SK-N-SH (cell line): ENCODE measurements at places on chromosomes 1 and 21. TPM values are rescaled to one million over a fixed set of nuclear protein-coding genes. Genes with fewer than 3 reads are reported as not detected.

GRCh38 chr1:156508205-156508954 is 7.8 kb upstream of the MEF2D start:
- DNase-seq: no peak

- DNase-seq: no peak
These were observed 18.8 kb downstream of the DHDDS start for GRCh38 chr1:26450908-26451307.

GRCh38 chr1:233490488-233490887 is 123.4 kb upstream of the KCNK1 start:
- DNase-seq: no peak

DNA sequence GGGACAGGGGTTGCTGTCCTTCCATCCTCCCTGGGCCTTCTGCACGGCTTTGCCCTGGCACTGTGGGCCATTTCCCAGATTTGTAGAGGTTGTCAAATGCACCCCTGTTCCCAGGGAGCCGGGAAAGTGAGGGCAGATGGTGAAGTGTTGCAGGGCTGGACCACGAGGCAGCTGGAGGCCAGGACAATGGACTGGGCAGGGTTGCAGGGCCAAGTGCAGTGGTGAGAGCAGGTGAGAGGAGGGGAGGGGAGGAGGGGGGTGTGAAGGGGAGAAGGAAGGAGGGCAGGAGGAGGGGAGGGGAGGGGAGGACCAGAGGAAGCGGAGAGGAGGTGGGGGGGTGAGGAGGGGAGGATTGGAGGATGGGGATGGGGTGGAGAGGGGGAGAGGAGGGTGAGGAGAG is 443.9 kb downstream of the CAMTA1 start:
- no peak for DNase-seq

- DNase-seq: no peak
These were observed 85.2 kb downstream of the KIF1B start for GRCh38 chr1:10295481-10296085.

DNA sequence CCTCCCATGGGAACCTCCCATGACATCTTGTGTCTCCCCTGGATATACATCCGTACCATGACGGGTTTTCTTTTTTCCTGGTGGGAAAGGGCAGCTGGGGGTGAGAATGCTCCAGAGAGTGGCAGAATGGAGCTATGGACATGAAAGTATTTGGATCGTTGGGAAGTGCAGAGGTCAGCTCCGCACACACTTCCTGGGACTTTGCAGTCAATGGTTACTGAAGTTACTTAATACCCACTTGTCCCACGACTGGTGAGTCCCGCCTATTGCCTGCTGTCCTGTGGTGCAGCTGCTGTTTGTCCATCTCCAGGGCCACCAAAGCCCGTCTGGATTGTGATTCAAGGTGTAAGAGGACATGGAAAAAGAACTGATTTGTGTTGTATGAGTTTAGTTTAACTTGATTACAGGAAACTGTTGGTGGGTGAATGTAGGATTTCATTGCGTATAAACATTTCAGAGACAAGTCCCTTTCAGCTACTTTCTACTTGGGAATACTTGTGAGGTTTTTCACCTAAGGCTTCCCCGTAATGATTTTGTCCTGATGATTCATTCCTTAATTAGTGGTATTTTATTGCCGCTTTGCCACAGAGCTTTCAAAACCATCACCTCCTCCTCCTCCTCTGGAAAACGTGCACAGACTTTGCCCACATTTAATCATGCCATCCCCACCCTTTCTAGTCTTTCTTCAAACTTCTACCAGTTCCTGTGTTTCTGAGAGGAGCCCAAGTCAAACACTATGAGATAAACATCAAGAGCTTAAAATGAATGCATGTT is 308.8 kb downstream of the KIF26B start:
- no peak for DNase-seq

DNA sequence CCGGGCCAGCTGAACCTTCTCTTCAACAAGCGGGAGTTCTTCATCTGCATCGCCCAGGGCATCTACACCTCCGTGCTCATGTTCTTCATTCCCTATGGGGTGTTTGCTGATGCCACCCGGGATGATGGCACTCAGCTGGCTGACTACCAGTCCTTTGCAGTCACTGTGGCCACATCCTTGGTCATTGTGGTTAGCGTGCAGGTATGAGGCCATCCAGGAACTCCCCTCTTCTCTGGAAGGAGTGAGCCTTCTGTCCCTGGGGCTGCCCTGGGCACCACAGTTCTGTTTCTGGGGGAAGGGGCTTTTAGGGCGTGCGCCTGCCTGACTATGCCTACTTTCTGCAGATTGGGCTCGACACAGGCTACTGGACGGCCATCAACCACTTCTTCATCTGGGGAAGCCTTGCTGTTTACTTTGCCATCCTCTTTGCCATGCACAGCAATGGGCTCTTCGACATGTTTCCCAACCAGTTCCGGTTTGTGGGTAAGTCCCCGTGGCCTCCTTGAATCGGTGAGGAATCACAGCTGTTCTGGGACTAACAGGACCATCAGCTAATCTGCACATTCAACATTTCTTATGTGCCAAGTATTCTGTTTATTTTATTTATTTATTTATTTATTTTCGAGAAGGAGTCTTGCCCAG is 21.1 kb downstream of the ATP8B2 start:
- DNase-seq: no peak

GRCh38 chr1:162074276-162075005 is 5.0 kb downstream of the NOS1AP start:
- DNase-seq: no peak

- DNase-seq: no peak
These were observed 40.9 kb downstream of the NEGR1 start for GRCh38 chr1:72241397-72241796.

EPHA2 gene
- 82.2 and 126 TPM in 2 replicates for polyA plus RNA-seq

BRDT gene
- not detected in 2 replicates for polyA plus RNA-seq
